ENCODE measurements at places on chromosomes 13 and 19. TPM values are rescaled to one million over a fixed set of nuclear protein-coding genes. Genes with fewer than 3 reads are reported as not detected.

The CFD gene
- polyA plus RNA-seq = 12.9 TPM

The RTBDN gene
- not detected for polyA plus RNA-seq

The GSX1 gene
- not detected for polyA plus RNA-seq

The PSG1 gene
- polyA plus RNA-seq = not detected

The CYP2A6 gene
- polyA plus RNA-seq = not detected

The RFPL4AL1 gene
- 0.17 TPM for polyA plus RNA-seq

The TMEM238 gene
- 0.31 TPM for polyA plus RNA-seq

The DHX34 gene
- polyA plus RNA-seq = 12.3 TPM

Data from left renal pelvis (tissue), 4 donors.